ENCODE measurements at places on chromosomes 1 and 21.

GRCh38 chr1:40930174-40930964, 49.1 kb upstream of the CTPS1 start:
- DNase-seq = no peak

GRCh38 chr21:42614811-42615351, 38.5 kb upstream of the PDE9A start:
- no peak for DNase-seq

DNA sequence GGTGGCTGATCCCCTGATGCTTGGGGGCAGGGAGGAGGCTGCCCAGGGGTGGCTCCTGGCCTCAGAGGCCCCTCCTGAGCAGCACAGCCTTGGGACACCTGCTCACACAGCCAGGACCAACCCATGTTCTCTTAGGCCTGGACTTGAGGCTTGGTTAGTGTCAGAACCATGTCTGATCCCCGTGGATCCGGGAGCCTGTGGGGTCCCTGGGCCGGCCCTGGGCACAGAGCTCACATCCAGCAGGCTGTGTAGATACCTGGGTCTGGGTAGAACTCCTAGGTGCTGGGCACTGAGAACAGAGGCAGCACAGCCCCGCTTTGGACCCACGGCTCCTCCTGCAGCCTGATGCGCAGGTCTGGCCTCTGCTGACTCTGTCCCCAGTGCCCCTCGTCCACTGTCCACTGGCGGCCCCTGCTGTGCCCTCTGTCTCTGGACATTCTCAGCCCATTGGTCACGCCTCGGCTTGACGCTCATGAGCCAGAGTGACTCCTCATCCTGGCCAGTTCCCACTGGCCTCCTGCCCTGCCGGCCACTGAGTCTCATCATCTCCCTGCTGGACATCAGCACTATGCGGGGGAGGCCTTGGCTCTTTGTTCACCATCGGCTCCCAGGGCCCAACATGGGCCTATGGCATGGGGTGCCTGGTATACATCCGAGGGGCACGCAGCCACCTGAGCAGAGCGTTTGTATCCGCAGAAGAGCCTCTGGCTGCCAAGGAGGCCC, 70.2 kb downstream of the TRIM11 start:
- no peak for DNase-seq

DNA sequence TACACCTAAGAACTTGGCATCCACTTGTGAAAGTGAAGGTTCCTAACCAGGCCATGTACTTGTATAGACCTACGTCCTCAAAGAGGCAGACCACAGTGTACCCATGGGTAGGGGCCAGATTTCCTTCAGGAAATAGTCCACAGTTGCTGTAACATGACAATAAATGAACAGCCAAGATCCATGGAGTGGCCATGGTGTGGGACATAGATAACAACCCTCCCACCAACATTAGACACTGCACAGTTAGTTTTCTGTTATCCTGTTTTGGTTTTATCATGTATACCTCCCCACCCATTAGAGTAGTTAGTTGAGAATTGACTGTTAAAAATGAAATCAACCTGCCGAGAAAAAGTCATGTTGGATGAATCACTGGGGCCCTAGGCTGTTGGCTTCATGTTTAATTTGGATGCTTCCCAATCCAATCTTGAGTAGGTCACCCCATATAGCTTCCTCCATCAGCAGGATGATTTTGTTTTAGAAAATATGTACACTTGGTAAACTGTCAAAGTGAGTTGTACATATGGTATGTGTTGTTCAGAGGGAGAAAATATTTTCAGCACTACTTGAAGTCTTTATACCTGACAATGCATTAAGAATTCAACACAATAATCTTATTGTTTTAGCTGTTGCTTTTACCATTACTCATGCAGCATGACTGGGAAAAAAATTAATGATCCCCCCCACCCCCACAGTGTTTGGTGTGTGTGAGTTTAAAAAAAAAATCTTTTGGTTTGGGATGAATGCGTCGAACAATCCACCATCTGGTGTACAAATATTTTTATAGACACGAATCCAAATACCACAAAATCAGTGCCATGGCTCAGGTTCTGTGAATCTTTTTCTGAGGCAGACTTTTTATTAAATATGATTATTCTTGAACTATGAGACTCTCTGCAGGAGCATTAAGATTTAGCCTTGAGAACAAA, 88.3 kb upstream of the ARHGAP29 start:
- DNase-seq = no peak

DNA sequence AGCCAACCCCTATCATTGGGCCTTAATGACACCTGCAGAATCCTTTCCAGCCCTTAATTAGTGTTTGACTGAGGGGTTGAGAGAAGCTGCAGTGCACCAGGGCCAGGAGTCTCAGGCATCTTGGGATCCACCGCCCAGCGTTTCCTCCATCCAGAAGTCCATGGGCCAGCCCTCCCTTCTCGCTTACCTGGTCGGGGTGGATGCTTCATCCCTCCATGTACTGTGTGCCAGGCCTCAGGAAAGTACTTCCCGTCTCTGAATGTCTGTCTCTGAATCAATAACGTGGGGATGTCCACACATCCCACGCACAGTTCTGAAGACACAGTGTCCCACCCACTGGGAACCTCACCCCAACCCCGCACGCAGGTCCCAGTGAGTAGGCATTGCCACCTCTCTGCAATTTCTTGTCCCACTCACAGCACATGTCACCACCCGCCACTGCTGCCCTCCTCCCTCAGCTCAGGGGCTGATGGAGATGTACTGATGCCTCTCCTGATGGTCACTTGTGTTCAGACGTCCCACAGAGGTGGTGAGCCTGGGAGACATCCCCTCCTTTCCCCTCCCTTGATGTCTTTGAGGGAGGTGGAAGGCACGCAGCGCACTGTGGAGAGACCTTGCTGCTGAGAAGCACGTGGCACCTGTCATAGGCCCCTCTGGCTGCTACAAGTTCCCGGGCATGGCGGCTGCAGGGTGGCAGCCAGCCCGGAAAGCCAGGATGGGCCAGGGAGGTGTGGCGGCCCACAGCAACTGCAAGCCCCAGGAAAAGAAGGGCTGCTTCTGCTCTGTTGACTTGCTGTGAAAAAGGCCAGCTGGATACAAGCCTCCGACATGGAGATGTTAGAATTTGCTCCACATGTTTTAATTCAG, 29.4 kb upstream of the PRSS38 start:
- DNase-seq = no peak

GRCh38 chr1:42979036-42979430, 20.4 kb upstream of the SLC2A1 start:
- no peak for DNase-seq

GRCh38 chr1:2240270-2241156, 12.4 kb downstream of the SKI start:
- DNase-seq = no peak

- peak; percentile 76 for DNase-seq
These were observed at the start of gene TNFRSF9 for GRCh38 chr1:7940745-7941436. TSS of gene TNFRSF9 (minus strand) at chr1:7940839. CDS start at chr1:7939994, 845 bp downstream.

Data from stimulated activated CD8-positive, alpha-beta memory T cell treated with anti-CD3 and anti-CD28 coated beads, Interleukin-4, amount 100 ng/mL, for 4 hours (primary cell).